ENCODE measurements at places on chromosomes 5 and 9. TPM values are rescaled to one million over a fixed set of nuclear protein-coding genes. Genes with fewer than 3 reads are reported as not detected.

DNA sequence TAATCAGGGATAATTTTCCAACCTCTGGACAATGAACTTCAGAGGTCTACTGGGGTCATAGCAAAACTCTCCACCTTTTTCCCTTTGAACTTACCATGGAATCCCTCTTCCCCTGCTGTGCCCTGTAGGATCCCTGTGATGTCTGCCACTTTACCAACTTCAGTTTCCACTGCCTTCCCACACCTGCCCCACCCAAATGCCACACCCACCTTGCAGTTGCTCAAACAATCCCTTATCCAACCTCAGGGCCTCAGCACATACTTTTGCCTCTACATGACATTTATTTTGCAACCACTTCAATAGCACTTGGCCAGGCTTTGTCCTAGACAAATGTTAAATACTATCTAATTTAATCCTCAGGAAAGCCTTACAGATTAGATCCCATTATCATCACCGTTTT lies 463.7 kb upstream of the WWC1 start:
- DNase-seq, result no peak

Gene CENPH
- 3.5 TPM for total RNA-seq

DNA sequence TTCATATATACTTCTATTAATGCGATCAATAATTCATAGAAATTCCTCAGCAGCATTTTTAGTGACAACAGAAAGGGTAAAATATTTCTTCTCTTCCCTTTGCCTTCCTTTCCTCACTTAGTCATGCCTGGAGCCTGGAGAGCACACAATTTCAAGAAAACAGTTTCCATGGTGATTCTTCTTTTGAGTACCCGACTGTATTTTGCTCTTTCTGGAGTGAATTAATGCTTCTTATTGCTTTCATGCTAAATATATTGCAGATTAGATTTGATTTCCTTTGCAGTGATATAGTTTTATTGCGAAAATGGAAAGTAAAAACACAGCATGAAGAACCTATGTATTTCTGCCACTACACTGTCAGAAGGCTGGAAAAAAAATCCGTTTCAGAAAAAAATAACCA lies 153.5 kb downstream of the PPP2R2B start:
- DNase-seq, result no peak

Gene DCTN3
- total RNA-seq, result 139 TPM

- no peak for DNase-seq
Measured at GRCh38 chr9:118711843-118712242, 657.4 kb downstream of the BRINP1 start.

Gene DIPK1B
- 22.3 TPM for total RNA-seq

GRCh38 chr5:41768692-41769091 lies 101.5 kb downstream of the OXCT1 start:
- DNase-seq, result no peak

Gene MED27
- total RNA-seq, result 13.5 TPM

- DNase-seq, result peak; percentile 69
Measured at GRCh38 chr5:57692582-57693487, 210.2 kb upstream of the ACTBL2 start.

Gene FAM163B
- not detected for total RNA-seq

Data from left ventricle myocardium superior (tissue), 1 donor.